Activated CD4-positive, alpha-beta memory T cell treated with anti-CD3 and anti-CD28 coated beads, Interleukin-2, amount 10 ng/mL, durations not matched to agents 7 days and 5 days (primary cell): ENCODE measurements at places on chromosomes 1 and 21. TPM values are rescaled to one million over a fixed set of nuclear protein-coding genes. Genes with fewer than 3 reads are reported as not detected.

Gene OR2L13
- not detected for total RNA-seq

Gene LIPI
- total RNA-seq, result not detected

Gene CD164L2
- total RNA-seq, result not detected

Gene WDR64
- 0.13 TPM for total RNA-seq

GRCh38 chr1:186722711-186723309, 42.6 kb upstream of the PTGS2 start:
- DNase-seq, result no peak
